Spinal cord (tissue), 10 donors: ENCODE measurements at places on chromosomes 6 and 20. TPM values are rescaled to one million over a fixed set of nuclear protein-coding genes. Genes with fewer than 3 reads are reported as not detected.

GRCh38 chr6:131269565-131270391, 134.5 kb downstream of the AKAP7 start:
- DNase-seq, result no peak

DNA sequence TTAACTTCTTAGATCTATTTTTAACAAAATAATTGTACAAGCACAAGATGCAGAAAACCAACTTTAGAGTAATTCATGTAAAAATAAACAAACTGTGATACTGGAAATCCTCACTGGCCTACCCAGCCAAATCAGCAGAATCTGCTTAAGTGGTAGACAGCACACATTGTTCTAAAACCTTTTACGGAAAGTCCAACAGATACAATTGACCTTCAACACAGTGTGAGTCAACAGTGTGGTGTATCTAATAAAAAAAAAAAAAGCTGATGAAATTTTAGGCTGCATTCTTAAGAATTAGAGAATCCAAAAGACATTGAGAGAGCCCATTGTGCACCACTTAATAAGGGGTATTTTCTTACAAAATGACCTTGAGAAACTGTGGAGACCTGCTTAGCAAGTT, 174.5 kb downstream of the COL21A1 start:
- no peak for DNase-seq

DNA sequence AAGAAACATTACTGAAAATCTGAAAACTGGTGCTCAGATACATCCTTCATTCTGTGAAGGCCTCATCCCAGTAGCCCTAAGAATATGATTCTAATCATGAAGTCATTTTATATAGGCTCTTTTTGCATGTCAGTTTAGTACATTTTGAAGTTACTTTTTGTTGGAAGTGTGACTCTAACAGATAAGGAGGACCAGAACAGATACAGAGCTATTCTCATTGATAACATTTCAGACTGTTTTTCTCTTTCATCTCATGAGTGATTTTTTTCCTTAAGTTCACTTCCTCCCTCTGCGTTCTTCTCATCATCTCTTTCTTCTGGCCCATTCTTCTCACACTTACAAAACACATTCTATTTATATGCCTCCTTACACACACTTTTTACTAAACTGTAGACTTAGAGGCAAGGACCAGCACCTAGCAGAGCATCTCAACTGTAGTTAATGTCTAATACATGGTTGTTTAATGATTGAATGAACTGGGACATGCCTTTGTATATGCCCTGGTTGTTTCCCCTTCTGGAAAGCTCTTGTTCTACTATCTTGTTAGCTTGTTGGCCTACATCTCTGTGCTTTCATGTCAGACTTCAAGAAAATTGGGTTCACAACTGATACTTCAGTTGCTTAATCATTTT, 8.7 kb downstream of the CTNNBL1 start:
- no peak for DNase-seq

DNA sequence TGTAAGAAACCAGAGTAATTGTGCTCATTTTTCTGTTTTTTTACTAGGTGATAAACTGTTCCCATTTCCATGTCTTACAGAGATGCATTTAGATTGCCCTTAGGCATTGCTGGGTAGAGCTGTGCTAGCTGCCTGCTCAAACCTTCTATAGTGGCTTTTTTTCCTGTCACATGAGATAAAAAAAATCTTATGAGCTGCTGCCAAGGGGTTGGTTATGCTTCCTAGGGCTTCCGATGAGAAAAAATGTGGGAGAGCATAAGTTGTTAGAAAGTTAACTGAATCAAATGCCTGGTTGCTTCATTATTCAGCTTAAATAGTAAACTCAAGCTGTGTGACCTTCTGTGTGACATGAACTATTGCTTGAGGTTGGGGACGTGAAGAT, 50.0 kb upstream of the NOX3 start:
- no peak for DNase-seq

DNA sequence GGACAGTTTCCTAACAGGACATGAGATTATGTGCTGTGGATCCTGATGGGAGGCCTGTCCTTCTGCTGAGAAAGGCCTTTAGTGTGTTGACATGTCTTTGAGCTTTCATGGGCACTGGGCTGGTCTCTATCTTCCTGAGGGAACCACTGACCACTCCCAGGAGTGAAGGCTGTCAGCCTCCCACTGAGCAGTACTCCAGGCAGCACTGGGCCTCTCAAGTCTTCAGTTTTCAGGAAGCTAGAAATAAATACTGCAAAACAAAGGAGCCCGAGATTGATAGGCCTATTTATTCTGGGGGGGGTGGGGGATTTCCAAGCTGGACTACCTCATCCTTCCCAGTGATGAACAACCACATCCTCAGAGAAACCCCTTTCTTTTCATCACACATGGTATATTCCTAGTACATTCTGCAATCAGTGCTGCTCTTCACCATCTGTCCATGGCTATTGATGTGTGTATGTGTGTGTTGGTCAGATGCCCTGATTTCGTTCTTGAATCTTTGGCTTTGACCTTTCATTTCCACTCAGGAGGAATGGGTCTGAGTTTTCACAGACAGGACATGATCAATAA, 180.9 kb upstream of the SPTLC3 start:
- no peak for DNase-seq

DNA sequence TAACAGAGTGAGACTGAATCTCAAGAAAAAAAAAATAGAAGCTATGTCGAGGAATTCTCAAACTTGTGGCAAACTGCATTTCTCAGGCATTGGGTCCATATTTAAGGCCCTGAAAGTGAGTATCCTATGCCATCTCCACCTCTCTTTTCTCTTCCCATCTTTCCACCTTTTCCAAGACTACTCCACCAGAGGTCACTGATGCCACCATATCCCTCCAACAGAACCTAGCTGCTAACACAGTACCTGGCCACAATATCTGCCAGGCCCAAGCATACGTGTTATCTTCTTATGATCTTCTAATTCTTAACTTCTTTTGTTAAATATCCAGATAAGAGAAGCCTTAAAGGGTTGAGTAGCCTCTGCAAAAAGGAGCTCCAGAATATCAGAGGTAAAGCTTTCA, 8.2 kb upstream of the ADGRF4 start:
- DNase-seq, result no peak

- no peak for DNase-seq
Measured at GRCh38 chr20:47253872-47254271, 102.6 kb downstream of the ZMYND8 start.

The EPHA7 gene
- polyA plus RNA-seq, result 16.3 TPM

The PLN gene
- 0.36 TPM for polyA plus RNA-seq
